EL (cell line): ENCODE measurements at places on chromosomes 5 and 9.

DNA sequence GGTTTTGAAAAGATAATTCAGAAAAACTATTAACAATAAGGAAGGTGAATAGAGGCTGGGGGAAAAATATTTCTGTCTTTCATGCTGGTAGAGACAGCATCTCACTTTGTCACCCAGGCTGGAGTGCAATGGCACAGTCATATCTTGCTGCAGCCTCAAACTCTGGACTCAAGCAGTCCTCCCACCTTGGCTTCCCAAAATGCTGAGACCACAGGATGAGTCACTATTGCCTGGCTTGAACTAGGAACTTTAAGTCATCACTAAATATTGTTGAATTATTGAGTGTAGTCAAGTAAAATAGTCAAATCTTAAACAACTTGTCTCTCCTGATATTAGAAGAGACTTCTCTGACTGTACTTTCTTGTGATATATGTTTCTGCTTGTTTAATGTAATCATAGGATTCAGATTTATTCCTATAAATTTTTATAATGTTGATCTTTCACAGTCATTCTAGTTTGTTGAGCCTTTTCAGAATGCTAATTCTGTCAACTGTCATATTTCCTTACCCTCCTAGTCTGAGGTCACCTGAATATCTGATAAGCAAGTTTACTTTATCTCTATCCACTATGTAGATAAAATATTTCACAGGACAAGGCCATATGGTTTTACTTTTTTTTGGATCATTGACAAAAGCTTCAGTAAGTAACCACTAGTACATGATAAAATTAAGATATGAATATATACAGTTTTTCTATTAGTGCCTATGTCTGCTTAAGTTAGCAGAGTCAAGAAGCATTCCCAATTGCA is 1696.5 kb downstream of the MAT2B start:
- DNase-seq = no peak

GRCh38 chr5:11757661-11758060 is 146.6 kb downstream of the CTNND2 start:
- DNase-seq = no peak

DNA sequence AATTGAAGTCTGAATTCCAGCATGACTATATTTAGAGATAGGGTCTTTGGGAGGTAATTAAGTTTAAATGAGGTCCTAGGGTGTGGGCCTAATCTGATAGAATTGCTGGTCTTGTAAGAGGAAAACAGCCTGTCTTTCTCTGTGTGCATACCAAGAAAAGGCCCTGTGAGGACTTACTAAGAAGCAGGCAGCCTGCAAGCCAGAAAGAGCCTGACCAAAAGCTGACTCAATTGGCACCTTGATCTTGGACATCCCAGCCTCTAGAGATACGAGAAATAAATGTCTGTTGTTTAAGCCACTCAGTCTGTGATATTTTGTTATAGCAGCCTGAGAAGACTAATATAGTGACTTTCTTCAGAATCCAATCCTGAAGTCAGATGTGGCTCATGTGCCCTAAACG is 14.6 kb downstream of the ARL14EPL start:
- no peak for DNase-seq

- no peak for DNase-seq
Observed at GRCh38 chr9:110999379-110999778, 38.9 kb downstream of the LPAR1 start.

- DNase-seq = no peak
Observed at GRCh38 chr5:127517110-127517479, 345 bp upstream of the PRRC1 start.

- DNase-seq = peak; percentile 98
Observed at GRCh38 chr9:134502809-134503211, 138.8 kb upstream of the COL5A1 start.

- DNase-seq = no peak
Observed at GRCh38 chr9:98101416-98101815, 17.6 kb downstream of the TRIM14 start.

- DNase-seq = no peak
Observed at GRCh38 chr5:10866913-10867312, 105.9 kb upstream of the DAP start.

GRCh38 chr9:107312376-107313050 is 29.4 kb downstream of the RAD23B start:
- peak; percentile 36 for DNase-seq

- no peak for DNase-seq
Observed at GRCh38 chr5:42718591-42718990, 38.0 kb upstream of the CCDC152 start.
